Myocyte (in vitro differentiated cells): ENCODE measurements at places on chromosomes 6 and 20. TPM values are rescaled to one million over a fixed set of nuclear protein-coding genes. Genes with fewer than 3 reads are reported as not detected.

DNA sequence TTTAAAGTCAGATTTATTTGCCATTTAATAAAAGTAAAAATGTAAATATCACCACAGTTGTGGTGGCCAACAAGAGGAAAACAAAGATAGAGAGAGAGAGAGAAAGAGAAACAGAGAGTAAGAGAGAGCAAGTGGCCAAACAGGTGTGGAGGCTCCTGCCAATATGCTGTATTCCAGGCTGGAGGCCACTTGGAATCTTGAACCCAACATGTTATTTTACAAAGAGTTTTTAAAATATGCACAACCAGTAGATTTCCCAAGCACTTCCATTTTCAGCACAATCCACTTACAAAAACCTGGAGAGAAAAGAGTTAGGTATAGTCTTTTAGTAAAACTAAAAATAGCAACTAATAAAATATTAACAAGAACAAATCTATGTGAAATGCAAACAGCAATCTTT is 1323.1 kb upstream of the CITED2 start:
- DNase-seq = peak; percentile 35

DNA sequence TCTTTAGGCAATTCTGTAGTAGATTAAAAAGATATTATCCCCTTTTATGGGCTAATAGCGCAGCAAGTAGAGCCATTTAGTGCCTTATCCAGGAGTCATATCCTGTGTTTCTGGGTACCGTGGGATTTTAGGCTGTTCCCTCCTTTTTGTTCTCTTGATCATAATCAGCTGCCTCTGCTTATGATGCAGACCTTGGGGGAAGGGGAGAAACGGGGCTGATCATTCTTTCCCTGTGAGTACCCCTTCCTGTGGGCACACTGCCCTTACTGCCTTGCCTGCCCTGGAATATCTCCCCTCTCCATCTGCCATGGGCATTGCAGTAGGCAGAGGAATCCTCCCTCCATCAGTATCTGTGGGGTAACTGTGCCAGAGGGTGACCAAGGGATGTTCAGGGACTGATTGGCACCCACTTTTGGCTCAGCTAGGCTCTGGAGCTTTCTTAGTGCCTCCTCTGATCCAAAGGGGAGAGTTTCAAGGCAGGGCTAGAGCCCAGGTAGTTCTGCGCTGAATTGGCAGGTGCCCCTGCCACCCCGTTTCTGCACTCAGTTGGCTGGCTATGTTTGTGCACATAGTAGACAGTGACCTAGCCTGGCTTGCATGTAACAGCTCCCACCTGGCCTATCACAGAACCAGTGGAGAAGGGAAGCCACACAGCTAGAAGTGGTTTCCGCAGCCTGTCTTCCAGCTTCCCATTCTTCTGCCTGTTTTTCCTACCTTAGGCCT is 103.3 kb downstream of the FIG4 start:
- DNase-seq = peak; percentile 21

The CYP39A1 gene
- total RNA-seq = 0.24 and 1.4 TPM in 2 replicates

GRCh38 chr6:20538907-20539306 is 4.7 kb downstream of the CDKAL1 start:
- no peak for DNase-seq

DNA sequence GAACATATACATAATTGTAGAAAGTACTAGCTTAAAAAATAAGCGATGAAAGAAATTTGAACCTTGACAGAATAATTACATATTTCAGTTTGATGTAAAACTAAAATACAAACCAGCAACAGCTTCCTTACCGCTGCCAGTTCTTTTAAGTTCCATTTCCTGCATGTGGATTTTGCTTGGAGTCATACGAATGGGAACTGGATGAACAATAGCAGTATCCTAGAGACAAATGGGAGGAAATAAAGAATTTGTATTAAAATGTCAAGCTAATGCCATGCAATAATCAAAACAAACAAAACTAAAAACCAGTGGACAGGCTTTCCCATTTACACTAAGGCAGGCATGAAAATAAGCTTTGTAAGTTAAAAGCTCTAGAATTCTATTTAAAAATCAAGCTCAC is 67.1 kb downstream of the REPS1 start:
- no peak for DNase-seq

- no peak for DNase-seq
These were observed 28.5 kb upstream of the EPHA7 start for GRCh38 chr6:93447874-93448273.

- peak; percentile 24 for DNase-seq
These were observed 91.9 kb upstream of the LAMP5 start for GRCh38 chr20:9422321-9423057.

GRCh38 chr20:61135968-61136367 is 116.1 kb upstream of the CDH4 start:
- DNase-seq = no peak

GRCh38 chr6:149988550-149989346 is 25.0 kb downstream of the ULBP1 start:
- no peak for DNase-seq

GRCh38 chr6:53439556-53439955 is 90.8 kb upstream of the ELOVL5 start:
- peak; percentile 53 for DNase-seq

DNA sequence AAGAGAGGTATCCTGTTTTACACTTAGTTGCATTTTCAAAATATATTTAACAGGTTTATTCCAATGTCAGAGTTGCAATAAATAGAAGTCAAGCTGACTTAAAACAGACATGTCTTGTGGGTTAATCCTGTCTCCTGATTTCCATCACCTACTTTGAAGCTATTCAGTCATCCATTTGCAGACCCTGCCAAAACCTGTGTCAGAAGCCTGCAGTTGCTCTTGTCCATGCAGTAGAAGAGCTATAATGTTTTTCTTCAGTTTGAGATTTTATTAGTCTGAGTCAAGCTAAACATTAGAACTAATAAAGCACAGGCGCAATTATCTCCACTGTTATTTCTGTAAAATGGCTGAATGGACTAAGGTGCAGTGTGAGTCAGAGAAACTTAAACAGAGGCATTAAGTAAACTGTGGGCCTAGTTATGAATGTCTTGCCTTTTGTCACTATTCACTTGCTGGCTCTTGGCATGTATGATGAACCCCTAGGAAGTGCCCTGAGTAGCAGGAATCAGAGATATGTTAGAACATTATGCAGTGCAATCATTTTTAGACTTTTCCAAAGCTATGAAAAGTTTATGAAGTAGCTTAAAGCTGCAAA is 11.0 kb upstream of the HDGFL1 start:
- no peak for DNase-seq

GRCh38 chr20:50053362-50054230 is 59.4 kb downstream of the UBE2V1 start:
- no peak for DNase-seq

GRCh38 chr6:34084591-34085290 is 61.1 kb downstream of the GRM4 start:
- DNase-seq = no peak

The LINC00237 gene
- not detected in 2 replicates for total RNA-seq

The CDK5RAP1 gene
- total RNA-seq = 28.1 and 29.7 TPM in 2 replicates

The IER3 gene
- total RNA-seq = 45.8 and 55.5 TPM in 2 replicates

DNA sequence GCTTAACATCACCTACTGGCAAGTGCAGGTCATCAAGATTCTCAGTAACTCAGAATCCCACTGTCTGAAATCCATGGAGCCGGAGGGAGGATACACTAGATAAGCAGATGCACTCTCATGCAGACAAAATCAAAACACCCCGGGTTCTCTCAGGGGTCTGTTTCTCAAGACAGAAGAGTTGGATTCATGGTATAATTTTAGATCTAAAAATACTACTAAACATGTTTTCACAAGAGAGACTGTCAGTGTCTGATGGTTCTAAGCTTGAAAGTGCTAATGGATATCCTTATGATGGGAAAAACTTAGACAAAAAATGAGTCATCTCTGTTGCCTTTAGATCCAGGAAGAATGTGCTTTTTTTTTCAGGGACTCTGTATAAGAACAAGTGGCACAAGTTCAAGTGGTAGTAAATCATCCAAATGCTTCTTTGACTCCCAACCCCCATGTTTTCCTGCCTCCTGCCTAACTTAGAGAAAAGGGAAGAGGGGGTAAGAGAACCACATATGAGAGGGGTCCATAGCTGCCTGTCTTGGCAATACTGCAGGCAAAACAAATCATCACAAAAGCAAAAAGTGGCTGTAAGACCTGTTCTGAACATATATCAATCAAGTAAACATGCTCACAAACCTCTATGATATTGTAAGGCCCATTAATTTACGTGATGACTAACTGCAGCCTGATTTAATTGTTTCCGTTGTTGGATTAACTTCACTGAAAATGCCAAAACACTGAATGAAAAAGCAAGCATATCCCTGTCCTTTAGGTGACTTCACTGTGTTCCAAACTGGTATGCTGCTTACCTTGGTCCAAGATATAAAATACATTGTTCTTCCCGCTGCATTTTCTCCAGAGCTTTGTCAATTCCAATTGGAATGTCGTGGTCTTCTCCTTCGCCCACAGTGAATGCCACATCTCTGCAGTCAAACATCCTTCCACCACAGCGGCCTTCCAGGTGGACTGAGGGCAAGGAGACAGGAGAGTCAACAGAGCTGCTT is 84.0 kb upstream of the TULP1 start:
- DNase-seq = peak; percentile 43

DNA sequence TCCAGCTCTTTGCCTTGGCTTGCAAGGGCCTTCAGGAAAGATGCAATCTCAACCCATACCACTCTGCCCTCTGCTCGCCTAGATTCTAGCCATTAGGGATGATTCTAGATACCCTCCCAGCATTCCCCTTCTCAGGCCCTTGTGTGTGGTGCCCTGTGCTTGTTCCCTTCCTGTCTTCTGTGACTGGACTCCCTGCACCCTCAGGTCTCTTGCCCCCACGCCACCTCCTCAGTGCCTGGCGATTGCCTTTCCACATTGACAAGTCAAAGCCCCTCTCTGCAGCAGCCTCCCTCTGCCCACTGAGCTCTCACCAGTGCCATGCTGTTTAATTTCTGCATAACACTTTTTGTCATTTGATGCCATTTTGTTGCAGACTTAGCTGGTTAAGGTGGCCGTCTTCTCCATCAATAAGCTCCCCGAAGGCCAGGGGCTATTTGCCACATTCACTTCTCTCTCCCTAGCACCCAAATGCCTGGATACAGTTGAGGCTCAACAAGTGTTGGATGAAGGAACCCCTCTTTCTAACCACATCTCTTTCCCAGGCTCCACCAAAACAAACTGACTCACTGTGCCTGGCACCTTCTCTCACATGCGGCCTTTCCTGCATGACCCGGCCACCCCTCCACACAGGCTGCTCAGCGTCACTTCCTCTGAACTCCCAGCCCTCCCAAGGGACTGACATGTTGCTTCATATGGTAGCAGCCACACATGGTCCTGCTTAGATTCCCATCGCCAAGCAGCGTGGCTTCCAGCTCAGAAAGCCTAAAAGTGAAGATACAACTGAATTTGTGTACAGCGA is 4.6 kb upstream of the TXNDC5 start:
- DNase-seq = peak; percentile 22

The MEI4 gene
- total RNA-seq = not detected in 2 replicates
